ENCODE measurements at places on chromosomes 13 and 19.

- DNase-seq = peak; percentile 46
Measured at GRCh38 chr13:27170516-27171243, 931 bp downstream of the USP12 start.

- no peak for DNase-seq
Measured at GRCh38 chr13:111225810-111226546, 94.5 kb upstream of the TEX29 start.

DNA sequence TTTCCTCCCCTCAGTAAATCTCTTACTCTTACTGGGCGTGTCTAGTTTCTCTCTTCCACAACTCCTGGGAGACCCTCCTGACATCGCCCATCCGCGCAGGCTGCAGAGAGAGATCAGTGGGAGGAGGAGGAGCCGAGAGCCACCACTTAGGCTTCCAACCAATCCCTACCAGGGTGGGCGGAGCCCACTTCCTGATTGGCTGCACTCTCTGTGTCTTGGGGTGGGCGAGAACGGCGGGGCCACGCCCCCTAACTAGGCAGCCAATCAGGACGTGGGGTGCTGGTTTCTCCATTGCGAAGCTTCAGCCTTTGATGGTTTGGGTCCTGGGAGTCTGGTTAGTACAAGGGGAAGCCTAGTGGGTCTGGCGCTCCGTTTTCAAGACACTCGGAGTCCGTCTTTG is at the start of gene PMIS2:
PMIS2 (plus strand) TSS at position 326 of the 400 bp plus-strand sequence. CDS start 87 bp downstream, outside the sequence.
- DNase-seq = peak; percentile 48

GRCh38 chr13:40969169-40969901 is 49.8 kb downstream of the ELF1 start:
- no peak for DNase-seq

- DNase-seq = peak; percentile 38
Measured at GRCh38 chr19:43124360-43124759, 41.9 kb upstream of the PSG2 start.

GRCh38 chr19:8831832-8832131 is 322 bp downstream of the ZNF558 start:
- no peak for DNase-seq

GRCh38 chr13:39565036-39565949 is 37.7 kb downstream of the LHFPL6 start:
- no peak for DNase-seq

- peak; percentile 70 for DNase-seq
Measured at GRCh38 chr13:89695343-89696257, 1651.9 kb upstream of the MIR17HG start.

DNA sequence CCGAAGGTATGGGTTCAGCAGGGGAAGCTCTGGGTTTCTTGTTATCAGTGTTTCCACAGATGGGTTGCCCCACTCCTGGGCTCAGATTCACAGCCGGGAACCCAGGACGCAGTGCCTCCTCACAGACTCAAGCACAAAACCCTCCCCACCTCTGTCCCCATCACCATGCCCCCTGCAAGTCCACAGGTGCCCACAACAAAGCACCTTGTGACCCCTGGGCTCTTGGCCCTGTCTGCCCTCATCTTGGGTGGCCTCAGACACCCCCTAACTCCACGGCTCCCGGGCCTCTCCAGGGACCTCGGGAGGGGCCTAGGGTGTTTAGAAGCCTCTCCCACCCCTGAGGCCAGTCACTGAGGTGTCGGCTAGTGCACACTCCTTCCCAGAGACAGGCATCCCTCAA is 231.7 kb downstream of the TUBA3C start:
- no peak for DNase-seq

DNA sequence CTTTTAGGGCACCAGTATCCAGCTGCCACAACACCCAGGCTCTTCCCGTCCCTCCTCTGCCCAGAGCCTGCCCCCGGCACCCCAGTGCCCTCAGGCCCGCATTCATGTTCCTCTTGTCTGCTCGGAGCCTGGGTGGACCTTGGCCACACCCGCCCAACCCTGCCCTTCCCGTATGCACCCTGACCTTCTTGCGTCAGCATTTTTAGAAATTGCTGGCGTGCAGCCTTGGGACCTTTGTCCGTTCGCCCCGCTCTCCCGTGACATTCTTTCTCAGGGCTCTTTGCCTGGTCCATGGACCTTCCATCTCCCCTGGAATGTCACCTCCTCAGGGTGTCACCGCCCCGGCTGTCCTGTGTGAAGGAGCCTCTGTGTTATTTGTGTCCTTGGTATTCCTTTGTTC is 7.6 kb downstream of the NUCB1 start:
- no peak for DNase-seq

Data from HEK293T (cell line).